ENCODE measurements at places on chromosomes 16 and 17.

DNA sequence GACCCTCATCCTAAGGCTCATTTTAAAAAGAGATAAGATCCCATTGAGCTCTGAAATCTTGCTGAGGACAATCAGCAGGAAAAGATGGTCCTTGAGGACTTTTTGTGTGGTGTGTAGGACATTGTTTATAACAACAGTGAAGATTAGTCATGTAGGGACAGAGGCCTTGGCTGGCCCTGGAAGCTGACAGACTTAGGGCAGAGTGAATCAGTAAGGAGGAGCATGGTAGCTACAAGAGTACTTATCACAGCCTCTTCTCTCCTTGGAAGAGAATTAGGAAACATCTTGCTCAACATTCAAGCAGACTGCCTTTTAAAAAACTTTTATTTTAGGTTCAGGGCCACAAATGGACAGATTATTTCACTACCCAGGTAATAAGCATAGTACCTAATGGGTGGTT is 665.9 kb upstream of the SALL1 start:
- no peak for DNase-seq

DNA sequence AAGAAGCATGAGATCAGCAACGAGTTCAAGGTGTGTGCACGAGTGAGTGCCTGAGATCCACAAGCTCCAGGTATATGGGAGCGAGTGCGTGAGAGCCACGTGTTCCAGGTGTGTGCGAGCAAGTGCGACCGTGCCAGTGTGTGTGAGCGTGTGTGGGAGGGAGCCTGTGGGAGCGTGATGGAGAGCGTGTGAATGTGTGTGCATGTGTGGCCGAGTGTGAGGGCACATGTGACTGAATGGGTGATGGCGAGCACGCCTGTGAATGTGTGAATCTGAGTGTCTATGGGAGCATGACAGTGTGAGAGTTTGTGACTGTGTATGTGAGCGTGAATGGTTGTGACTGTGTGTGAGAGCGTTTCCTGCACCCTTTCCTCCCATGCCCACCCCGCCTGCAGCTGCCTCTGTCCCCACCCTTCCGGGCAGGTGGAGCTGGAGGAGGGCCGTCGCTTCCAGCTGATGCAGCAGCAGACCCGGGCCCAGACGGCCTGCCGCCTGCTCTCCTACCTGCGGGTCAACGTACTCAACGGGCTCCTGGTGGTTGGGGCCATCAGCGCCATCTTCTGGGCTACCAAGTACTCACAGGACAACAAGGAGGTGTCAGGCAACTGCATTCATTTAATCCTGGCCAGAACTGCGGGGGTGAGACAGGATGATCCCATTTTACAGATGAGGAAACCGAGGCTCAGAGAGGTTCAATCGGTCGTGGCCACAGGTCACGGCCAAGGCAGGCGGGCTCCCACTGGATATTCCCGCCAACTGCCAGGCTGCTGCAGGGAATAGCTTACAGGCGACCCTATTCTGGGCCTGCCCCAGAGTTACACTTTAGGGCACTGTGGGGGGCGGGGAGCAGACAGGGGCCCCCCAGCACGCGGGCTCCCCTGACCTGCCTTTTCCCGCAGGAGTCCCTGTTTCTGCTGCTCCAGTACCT is 3.7 kb downstream of the TMC8 start:
- DNase-seq, result peak; percentile 89

DNA sequence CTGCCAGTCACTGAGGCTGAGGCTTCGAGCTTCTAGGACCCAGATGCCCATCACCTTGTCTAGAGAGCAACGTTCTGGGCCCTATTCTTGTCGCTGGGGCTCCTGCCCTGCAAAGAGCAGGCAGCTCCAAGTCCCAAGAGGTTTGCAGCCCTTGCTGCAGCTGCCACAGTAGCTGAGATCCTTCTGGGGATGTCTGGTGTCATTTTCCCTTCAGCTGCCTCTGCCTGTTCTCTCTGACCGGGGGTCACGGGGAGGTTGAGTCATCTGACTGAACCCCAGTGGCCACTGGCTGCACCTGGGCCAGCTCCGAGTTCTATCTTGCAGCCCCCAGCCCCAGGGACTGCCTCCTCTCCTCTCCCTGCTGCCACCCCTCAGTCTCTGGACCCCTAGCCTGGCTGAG is 4.9 kb downstream of the WSCD1 start:
- no peak for DNase-seq

- no peak for DNase-seq
These were observed 352.5 kb downstream of the KCNJ2 start for GRCh38 chr17:70521821-70522256.

- no peak for DNase-seq
These were observed 25.0 kb upstream of the MILR1 start for GRCh38 chr17:64423881-64424280.

DNA sequence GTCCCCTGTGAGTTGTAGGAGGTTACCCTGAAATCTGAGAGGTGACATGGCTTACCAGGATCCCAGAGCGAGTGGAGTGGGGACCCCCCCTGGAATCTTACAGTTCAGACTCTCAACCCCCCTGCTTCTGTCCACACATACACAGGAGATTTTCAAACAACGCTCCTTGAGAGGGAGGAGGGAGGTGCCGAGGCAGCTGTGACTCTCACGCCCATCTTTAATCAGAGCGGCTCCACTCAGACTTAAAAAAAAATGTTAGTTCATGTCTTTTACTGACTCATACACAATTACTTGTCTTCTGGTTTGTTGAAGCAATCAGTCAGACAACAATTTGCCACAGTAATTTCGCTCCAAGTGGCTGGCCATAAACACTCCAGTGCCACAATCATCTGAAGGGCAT is 15.4 kb upstream of the TMEM220 start:
- no peak for DNase-seq

- DNase-seq, result no peak
These were observed 203.2 kb downstream of the NTN1 start for GRCh38 chr17:9224485-9224884.

GRCh38 chr17:29007860-29008455 is 2.1 kb upstream of the SEZ6 start:
- DNase-seq, result no peak

DNA sequence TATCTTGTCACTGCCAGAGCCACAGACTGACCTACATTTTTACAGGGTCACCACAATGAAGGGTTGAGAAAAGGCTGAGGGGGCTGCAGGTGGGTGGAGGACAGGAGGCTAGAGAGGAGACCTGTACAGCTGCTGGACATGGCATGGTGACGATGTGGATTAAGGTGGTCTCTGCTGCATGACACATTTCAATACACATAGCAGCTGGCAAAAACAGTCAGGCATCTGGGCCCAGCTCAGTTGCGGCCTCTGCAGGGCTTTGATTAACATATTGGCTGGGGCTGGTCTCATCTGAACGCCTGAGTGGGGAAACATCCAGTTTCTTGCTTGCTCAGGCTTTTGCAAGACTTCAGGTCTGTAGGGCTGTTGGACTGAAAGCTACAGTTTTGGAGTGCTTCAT is 265.4 kb upstream of the FOXF1 start:
- no peak for DNase-seq

GRCh38 chr17:4201226-4201625 is 58.2 kb downstream of the CYB5D2 start:
- no peak for DNase-seq

- no peak for DNase-seq
These were observed 30.2 kb downstream of the TRIM25 start for GRCh38 chr17:56883616-56884015.

GRCh38 chr16:51287121-51287755 is 136.2 kb upstream of the SALL1 start:
- no peak for DNase-seq

DNA sequence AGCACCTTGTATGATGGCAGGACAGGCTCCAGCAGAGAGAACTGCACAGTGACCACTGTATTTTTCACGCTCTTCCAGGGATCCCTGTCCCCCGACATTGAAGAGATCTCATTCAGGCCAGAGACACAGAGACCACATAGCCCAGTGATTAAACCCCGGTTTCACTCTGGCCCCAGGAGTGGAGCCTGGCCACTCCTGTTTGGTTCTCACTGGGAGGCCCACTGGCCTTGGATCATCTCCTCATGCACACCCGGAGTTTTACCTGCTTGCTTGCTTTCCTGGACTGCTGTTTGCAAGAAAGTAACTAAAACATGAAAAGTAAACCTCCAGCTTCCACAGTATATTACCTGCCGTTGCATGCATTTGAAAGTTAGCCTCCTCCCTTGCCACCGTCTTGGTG is 13.2 kb upstream of the CLEC18C start:
- no peak for DNase-seq

DNA sequence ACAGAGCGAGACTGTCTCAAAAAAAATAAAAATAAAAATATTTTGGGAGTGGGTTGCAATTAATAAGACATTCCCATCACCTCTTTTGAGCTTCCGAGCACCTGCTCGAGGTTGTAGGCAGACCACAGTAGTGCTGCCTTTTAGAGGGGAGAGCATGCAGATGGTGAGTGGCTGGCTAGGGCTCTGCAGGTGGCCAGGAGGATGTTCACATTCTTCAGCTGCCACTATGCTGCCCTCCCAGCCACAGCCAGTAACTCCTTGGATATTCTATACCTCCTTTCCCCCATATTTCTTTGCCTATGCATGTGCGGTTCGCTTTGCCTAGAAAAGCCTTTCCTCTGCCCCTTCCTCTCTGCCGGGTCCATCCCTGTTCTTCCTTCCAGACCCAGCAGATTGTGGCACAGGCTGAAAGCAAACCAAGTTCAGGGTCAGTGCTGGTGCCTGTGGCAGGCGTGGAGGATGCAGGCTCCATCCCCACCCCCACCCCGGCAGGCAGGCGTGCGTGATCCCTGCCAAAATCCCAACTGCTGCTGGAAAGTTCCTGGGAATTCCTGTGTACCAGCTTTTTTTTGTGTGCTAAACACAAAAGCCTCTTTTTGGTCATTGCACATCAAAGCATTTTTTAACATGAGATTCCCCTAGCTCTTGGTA is 33.8 kb upstream of the CMIP start:
- no peak for DNase-seq

- DNase-seq, result no peak
These were observed 4.4 kb downstream of the CDC27 start for GRCh38 chr17:47184681-47185080.

DNA sequence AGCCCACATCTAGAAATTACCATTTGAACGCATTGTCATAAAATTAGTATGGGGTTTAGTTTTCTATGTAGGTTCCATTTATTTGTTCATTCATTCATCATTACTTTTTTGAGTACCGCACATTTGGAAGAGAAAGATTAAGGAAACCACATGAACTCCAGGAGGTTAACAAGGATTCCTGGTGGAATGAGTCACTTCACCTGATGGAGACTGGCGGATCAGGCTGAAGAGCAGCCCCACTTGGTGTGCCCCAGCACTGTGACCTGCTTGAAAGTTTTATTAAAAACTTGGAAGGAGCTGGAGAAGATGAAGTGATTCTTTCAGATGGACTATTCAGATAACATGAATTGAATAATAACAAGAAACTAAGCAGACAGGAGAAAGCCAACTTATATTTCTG is 293.6 kb upstream of the CDH11 start:
- no peak for DNase-seq

DNA sequence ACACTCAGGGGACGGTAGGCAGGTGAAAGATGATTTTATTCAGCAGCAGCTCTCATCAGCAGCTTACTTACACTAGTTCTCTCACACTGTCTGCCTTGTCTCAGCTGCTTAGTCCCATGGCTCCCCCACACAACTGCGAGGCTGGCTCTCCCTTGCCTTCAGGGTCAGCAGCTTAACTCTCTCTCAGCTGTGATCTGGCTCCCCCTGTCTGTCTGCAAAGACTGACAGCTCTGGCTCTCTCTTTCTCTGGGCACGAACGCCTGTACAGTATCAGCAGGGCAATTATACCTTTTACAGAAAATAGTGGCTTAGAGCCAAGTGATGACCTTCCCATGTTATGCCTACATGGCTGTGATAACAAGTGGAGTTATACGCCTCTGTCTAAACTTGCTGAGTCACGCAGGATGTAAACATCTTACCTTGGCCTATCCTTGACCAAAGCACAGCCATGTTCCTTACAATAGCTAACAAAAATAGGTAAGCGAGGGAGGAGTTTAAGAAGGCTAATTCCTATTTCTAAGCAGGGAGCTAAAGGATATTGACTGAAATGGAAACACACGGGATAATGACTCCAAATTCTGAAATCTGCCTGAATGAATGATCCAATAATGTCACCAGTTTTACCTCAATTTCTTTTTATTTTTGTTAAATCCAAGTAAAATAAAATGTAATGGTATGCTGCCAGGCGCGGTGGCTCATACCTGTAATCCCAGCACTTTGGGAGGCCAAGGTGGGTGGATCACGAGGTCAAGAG is 1.1 kb upstream of the NDUFAB1 start:
- peak; percentile 25 for DNase-seq

GRCh38 chr16:11142951-11143350 is 113.1 kb downstream of the SOCS1 start:
- DNase-seq, result no peak

- no peak for DNase-seq
These were observed 110.5 kb downstream of the PMP22 start for GRCh38 chr17:15154618-15155017.

DNA sequence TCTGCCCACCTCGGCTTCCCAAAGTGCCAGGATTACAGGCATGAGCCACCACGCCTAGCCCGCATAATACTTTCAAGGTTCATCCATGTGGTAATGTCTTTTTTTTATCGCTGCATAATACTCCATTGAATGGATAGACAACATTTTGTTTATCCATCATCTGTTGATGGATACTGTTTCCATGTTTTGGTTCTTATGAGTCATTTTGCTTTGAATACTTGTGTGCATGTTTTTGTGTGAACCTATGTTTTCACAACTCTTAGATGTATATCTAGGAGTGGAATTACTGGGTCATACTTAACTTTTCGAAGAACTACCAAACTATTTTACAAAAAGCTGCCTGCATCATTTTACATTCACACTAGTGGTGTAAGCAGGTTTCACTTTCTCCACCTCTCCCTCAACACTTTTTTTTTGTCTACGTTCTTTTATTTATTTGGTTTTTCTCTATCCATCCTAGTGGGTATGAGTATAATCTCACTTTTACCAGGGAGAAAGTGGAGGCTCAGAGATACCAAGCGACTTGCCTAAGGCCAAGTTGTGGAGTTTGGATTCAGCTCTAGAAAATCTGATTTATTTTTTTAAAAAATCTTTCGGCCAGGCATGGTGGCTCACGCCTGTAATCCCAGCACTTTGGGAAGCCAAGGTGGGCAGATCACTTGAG is 151.2 kb downstream of the CMIP start:
- DNase-seq, result no peak

DNA sequence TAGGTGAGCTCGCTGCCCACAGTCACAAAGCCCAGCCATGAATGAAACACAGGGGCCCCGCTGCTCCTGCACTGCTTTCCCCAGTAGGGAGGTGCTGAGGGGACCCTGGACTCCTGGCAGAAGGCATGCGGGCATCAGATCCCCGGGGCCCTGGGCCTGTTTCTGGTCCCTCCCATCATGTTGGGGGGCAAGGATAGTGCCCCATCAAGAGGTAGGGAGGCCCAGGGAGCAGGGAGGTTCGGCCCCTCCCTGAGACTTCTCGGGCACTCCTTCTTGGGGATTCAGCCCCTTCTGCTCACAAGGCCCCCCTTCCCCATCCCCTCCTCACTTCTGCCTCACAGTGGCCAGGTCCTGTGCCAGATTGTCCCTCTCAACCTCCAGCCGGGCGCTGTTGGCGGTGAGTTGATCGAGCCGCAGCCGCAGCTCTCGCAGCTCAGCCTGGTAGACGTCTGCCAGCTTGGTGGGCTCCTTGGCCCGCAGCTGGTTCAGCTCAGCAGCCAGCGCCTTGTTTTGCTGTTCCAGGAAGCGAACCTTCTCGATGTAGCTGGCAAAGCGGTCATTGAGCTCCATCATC is 515 bp downstream of the GFAP start:
- DNase-seq, result no peak

Data from CD4-positive, alpha-beta T cell treated with Interleukin-4 for 1 hour (primary cell).